ENCODE measurements at places on chromosomes 13 and 19.

- no peak for DNase-seq
Observed at GRCh38 chr13:112772539-112772909, 82.7 kb downstream of the ATP11A start.

DNA sequence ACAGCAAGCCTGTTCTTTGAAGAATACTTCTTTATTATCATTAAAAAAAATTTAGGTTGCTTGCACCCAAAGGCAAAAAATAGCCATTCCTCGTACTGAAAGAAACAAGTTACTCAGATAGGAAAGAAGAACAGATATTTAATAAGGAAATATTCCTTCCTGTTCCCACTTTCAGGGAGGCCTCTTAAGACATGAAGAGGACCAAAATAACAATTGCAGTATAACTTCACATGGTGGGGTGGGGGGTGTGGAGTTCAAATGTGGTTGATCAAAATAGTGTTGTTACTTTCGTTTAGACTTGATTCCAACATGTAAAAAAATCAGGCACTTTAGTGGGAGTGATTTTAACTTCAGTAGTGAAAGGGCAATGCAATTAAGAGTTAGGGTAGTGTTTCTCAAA, 3.6 kb downstream of the RGCC start:
- DNase-seq, result no peak

DNA sequence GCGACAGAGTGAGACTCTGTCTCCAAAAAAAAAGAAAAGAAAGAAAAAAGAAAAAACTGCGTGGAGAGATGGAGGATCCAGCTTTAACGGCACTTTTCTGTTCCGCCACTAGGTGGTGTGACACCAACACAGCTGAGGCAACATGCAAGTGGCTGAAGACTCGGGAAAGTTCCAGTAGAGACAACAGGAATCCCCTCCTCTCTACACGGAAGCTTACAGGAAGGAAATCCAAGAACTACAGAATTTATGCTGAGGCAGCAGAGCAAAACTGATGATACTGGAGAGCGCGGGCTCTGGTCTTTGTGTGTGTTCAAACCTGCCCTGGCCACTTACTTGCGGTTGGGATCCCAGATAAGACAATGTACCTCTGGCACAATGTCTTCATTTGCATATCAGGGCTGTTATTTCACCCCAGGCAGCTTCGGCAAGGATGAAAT, 9.9 kb downstream of the RANBP3 start:
- DNase-seq, result peak; percentile 63

DNA sequence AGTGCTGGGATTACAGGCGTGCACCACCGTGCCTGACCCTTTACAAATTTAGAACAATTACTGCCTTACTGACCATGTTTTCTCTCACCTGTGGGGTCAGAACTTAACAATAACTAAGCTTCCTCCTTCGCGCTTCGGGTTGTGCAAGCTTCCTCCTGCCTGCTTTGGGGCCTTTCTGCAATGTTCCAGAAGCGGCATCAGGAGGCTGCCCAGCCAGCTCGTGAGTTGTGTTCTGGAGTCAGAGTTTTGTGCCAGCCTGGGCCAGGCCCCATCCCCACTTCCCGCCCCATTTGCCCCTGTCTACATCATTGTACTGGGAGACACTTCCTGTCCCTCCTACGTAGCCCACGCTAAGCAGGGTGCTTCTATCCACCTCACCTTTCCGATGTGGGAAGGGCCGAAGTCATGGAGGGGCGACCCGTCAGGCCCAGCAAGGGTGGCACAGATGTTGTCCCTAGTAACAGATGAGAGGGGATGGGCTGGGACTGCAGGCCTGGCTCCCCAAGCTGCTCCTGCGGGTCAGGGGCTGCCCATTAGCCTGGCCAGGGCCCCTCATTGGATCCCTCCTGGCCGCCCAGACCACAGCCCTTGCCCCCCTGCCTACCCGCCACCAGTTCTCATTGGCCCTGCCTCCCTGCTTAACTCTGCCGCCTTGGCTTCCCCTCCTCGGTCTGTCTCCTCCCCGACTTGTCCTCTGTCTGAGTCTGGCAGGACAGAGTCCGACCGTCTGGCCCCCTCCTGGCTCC, 13.4 kb downstream of the UHRF1 start:
- DNase-seq, result no peak

- no peak for DNase-seq
Observed at GRCh38 chr19:34260771-34261173, 6.4 kb downstream of the GARRE1 start.

GRCh38 chr13:21738630-21739029, 67.8 kb downstream of the FGF9 start:
- no peak for DNase-seq

DNA sequence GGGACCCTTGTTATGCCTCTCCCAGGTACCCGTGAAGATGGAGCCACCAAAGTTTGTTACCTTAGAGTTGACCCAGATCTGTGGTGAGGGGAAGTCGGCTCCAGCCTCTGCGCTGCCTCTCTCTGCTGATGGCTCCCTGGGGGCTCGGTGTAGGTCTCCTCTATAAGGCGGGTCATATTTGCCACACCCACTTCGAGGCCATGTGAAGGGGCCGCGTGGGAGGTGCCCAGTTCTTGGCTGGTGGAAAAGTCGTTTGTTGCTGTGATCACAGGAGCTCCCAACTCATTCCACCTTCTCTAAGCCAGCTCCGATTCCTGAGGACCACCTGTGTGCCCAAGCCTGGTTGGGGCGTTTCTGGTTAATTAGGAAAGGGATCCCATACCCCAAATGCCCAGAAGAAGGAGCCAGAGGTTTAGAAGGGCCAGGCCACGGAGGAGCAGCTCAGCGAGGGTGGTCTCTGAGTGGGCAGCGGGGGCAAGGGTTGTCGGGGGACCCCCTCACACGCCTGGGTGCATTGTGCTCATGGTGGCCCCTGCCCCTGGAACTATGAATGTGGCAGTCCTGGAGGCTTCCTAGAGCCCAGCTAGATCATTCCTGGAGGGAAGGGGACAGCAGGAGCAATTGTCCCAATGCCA, 296.5 kb downstream of the ZNF536 start:
- no peak for DNase-seq

- DNase-seq, result no peak
Observed at GRCh38 chr13:91135968-91136367, 211.5 kb upstream of the MIR17HG start.

DNA sequence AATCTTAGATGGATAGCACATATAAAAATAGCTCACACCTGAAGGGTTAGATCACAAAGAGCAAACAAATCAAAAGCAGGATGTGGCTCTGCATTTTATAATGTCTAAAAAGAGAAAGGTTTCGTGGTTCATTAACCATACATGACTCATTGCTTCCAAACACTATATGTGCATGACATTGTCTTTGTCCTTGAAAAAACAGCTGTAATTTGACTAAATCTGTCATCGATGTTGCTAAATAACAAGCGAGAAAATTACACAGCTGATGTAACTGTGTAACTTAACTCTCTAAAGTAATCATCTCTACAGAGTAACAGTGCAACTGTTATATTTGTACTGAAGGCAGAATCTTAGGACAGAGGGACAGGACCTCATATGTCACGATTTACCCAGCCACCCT, 383.1 kb upstream of the GPC6 start:
- no peak for DNase-seq

- DNase-seq, result no peak
Observed at GRCh38 chr13:93116809-93117208, 109.8 kb upstream of the GPC6 start.

- peak; percentile 23 for DNase-seq
Observed at GRCh38 chr13:26784704-26785639, 24.4 kb upstream of the GPR12 start.

DNA sequence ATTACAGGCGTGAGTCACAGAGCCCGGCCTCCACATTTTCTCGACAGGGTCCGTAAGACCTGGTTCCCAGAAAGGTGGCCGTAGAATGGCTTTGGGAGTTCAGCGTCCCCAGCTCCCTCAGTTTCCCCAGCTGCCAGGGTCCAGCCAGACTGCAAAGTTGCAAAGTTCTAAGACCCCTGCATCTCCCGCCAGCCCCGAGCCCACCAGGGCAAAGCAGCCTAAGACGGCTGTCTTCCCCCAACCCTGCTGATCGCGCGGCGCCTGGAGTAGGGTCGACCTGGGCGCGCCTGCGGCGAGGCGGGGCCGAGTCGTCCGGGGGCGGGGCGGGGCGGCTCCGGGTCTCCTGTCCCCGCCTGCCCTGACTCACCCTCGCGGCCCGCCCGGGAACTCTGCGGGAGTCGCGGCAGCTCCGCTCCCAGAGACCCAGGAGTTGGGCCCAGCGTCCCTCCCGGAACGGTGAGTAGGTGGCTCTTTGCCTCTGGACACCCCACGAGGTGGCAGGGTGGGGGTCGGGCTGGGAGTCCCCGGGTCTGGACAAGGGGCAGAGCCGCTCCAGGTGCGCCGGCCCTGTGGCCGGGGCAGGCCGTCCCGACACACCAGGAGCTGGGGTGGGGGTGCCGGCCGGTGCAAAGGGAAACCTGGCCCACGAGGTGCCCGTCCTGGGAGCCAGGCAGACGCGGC, at the start of gene LRRC8E:
Gene LRRC8E, plus strand, starts transcription at position 366 of the 681 bp plus-strand sequence. CDS start 7,094 bp downstream, outside the sequence.
- DNase-seq, result no peak
